ENCODE measurements at places on chromosomes 11 and 22. TPM values are rescaled to one million over a fixed set of nuclear protein-coding genes. Genes with fewer than 3 reads are reported as not detected.

The OR51E1 gene
- 1.3 TPM for total RNA-seq

The APOL3 gene
- 20.4 TPM for total RNA-seq

The GDPD4 gene
- not detected for total RNA-seq

The CCDC89 gene
- 3.7 TPM for total RNA-seq

The GVQW3 gene
- total RNA-seq: 7.9 TPM

The OR4A5 gene
- not detected for total RNA-seq

The MPZL2 gene
- total RNA-seq: 16.9 TPM

The RIC3 gene
- 11.2 TPM for total RNA-seq

The WT1 gene
- 63.9 TPM for total RNA-seq

The IL17REL gene
- not detected for total RNA-seq

The TENM4 gene
- total RNA-seq: 90.9 TPM

The KCNJ4 gene
- 0.41 TPM for total RNA-seq

The OR8D4 gene
- total RNA-seq: not detected

The OR2D2 gene
- 0.70 TPM for total RNA-seq

The KRTAP5-8 gene
- 1.1 TPM for total RNA-seq

The IGSF9B gene
- 6.8 TPM for total RNA-seq

The IGF2 gene
- 562 TPM for total RNA-seq

The LMO1 gene
- 0.99 TPM for total RNA-seq
